Activated T-helper 1 cell treated with anti-CD3 and anti-CD28 coated beads, Interleukin-2, amount 50 U/mL, for 16 hours (primary cell): ENCODE measurements at places on chromosomes 4 and X.

DNA sequence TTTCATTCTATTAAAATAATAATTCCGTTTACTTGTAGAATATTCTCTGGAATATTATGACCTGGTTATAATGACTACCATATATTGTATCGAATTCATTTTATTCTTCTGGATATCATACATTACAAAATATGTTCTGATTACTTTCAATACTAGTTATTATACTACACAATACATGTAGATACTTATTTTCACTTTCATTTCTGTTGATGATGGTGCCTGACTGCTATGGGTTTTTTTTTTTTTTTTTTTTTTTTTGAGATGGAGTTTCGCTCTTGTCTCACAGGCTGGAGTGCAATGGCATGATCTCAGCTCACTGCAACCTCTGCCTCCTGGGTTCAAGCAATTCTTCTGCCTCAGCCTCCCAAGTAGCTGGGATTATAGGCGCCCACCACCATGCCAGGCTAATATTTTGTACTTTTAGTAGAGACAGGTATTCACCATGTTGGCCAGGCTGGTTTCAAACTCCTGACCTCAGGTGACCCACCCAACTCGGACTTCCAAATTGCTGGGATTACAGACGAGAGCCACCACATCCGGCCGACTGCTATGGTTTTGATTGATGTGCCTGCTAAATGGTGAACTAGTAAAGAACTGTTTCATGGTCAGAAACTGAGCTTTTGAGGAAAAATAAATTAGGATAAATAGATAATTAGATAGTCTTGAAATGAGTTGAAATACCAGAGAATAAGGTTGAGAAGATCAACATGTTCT lies 39.5 kb downstream of the PCDH10 start:
- DNase-seq = no peak

- no peak for DNase-seq
These were observed 37.7 kb upstream of the SLC16A2 start for GRCh38 chrX:74383611-74384010.

DNA sequence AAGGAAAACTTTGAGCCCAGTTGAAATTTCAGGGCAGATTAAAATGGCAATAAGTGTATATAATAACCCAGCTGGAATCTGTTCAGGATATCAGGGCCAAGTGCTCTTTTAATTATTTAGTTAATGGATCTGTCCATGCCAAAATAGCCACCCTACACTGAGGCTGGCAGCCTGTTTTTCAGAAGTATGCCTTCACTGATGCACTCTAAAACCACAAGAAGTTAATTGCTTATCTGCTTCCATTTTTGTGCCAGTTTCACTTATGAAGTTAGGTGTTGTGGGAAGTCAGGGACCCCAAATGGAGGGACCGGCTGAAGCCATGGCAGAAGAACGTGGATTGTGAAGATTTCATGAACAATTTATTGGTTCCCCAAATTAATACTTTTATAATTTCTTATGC lies 960.3 kb downstream of the C4orf33 start:
- DNase-seq = no peak

GRCh38 chr4:187354740-187355139 lies 631.1 kb upstream of the FAT1 start:
- no peak for DNase-seq

- no peak for DNase-seq
These were observed 97.8 kb upstream of the GPC4 start for GRCh38 chrX:133513123-133513522.
